ENCODE measurements at places on chromosomes 4 and X.
A peak's percentile ranks its signal among the peaks of the same experiment; 100 is the strongest.

DNA sequence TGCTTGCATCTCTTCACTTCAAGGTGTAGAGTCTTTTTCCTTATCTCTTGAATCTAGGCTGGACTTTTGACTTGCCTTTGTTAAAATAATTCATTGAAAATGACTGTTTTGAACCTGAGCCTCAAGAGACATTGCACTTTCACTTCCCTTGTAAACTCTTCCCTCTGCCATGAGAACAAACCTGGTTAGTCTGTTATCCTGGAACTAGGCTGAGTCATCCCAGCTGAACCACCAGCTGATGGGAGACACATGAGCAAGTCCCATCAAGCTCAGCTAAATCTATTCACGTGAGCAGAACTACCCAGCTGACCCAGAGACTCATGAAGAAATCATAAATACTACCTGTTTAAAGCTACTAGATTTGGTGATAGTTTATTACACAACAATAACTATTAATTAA is 202.3 kb upstream of the CENPE start:
- no peak for DNase-seq

GRCh38 chr4:98261405-98262291 is 464 bp downstream of the RAP1GDS1 start:
- peak; percentile 79 for DNase-seq

GRCh38 chrX:125505207-125505606 is 185.5 kb downstream of the TEX13C start:
- no peak for DNase-seq

DNA sequence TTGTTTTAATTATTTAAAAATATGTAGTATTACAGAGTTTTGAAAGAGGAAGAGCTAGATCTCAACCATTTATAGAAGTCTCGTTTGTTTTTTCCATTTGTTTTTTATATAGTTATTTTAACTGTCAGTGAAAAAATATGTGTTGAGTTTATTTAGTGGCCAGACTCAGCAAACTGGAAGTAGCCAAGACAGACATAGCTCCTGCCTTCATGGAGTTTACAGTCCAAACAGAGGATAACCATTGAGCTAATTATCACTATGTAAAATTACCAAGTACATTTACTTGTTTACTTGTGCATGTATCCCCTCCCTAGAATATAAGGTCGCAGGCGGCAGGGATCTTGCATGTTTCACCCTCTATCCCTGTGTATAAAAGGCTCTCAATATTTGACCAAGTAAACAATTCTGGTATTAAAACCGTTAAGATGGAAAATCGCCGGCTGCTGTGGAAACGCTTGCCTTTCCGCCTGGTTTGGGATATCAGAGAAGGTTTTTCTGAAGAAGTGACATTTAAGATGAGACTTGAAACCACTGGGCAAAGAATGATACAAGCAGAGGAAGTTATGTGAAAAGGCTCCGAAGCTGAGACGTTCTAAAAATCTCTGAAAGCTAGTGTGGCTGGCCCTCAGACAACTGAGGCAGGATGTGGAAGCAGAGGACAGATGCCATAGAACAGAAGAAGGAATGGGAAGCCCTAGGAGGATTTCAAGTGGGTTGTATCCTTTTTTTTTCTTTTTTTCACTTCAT is 1.3 kb upstream of the CCNI start:
- DNase-seq: no peak

DNA sequence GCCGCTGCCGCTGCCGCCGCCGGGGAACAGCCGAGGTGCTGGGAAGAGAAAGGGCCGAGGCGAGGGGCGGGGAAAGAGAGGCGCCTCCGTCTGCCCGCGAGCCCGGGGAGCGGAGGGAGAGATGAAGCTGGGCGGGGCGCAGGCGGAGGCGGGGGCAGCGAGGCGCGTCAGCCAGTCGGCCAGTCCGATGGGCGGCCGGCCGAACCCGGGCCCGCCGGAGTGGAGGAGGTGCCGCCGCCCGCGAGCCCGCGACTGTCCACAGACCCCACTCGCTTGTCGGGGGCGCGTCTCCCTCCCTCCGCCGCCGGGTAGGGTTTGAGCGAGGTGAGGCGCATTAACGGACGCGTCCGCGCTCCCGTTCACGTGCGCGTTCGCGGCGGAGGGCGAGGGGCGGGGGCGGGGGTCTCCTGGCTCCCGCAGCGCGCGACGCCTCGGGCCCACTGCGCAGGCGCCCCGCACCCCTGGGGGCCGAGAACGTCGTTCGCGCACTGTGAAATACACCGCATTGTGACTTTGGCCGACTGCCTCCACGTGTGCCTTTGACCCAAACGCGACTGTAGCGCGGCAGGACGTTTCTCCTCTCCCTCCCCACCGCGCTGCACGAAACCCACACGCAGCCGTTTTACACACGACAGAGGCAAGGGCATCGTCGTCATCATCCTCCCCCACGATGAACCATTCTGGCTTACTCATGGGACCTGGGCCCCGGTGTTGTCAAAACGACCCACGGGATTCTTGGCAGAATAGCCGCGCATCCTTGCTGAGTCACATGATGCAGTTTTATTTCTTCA is at the start of gene NUDT11:
Gene NUDT11, minus strand, starts transcription at position 92 of the 791 bp plus-strand sequence. CDS start 148 bp downstream, outside the sequence.
- peak; percentile 1 for DNase-seq

GRCh38 chr4:138773321-138773720 is 242.3 kb upstream of the NOCT start:
- DNase-seq: no peak

GRCh38 chrX:34848281-34848680 is 94.3 kb upstream of the FAM47B start:
- DNase-seq: no peak

DNA sequence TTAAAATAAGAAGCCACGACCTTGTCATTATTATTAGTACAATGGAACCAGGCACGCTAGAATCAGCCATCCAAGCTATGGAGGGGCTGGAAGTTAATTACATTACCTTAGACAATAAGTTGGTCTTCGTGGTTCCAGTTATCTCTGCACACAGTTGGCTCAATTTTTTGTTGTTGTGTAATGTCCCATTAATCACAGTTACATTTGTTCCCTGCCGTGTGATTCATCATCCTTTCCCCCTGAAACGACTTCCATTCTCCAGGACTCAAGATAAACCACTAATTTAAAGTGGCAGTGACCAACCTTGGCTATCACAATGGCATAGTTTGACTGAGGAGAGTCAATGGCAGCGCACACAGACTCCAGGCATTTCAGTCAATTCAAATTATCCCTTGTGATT is 905.0 kb downstream of the RAB28 start:
- no peak for DNase-seq
